ENCODE measurements at places on chromosomes 5 and 9. TPM values are rescaled to one million over a fixed set of nuclear protein-coding genes. Genes with fewer than 3 reads are reported as not detected.

Gene PCDHGA3
- not detected for polyA plus RNA-seq

Gene AQP7
- not detected for polyA plus RNA-seq

Gene SLC2A6
- 108 TPM for polyA plus RNA-seq

Gene TLR4
- polyA plus RNA-seq: 0.51 TPM

Gene PCDHGB4
- 0.06 TPM for polyA plus RNA-seq

Gene PGM5
- polyA plus RNA-seq: not detected
